Activated effector memory CD4-positive, alpha-beta T cell treated with anti-CD3 and anti-CD28 coated beads, Interleukin-2, amount 50 U/mL, for 16 hours (primary cell): ENCODE measurements at places on chromosomes 5 and 9.

DNA sequence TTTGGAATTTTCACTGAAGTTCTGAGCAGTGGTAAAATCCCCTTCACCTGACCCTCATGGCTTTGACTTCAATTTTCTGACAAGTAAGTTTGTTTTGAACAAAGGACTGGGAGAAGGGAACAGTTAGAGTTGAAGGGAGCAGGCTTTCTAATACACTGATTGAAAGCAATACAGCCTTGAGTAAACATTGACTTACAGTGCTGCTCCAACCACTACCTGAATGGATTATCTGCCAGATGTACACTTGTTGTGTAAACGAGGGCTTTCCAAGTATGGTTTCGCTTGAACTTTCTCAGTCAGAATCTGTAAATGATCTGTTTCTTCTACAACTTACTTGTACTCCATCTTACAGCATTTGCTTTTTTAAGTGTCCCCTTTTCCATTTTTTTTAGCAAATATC, 1414.9 kb upstream of the NUDT12 start:
- no peak for DNase-seq

DNA sequence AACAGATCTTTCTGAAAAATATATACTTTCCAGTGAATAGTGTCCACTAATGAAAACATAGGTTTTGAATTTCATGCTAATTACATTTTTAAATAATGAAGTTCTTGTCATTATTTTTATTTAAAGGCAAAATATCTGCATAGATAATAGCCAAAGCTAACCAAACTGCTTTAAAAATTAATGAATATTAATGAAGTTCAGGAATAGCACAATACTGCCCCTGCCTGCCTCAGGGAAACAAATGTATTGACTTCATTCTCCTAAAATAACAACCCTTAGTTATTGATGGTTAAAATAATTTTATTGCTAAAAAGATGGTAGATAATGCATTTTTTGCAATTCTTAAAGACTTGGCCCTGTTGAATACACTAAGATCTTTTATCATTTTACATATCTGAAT, 103.6 kb upstream of the SSBP2 start:
- DNase-seq = no peak

DNA sequence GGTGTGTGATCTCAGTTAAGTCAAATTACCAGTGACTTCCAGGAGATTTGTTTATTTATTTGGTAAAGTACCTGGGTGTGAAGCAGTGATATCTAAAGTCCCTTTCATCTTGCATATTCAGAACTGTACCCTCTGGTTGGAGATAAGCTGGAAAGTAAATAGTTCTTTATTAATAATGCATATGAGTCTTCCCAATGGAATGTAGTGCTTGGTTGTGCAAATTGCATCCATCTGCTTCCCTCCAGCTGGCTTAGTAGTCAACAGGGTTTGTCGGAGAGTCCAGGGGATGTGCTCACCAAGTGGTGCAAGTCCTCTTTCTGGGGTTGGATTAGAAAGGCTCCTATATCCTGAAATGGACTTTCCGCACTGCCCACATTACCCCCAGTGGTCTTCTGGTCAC, 42.0 kb downstream of the TRPM3 start:
- DNase-seq = no peak

DNA sequence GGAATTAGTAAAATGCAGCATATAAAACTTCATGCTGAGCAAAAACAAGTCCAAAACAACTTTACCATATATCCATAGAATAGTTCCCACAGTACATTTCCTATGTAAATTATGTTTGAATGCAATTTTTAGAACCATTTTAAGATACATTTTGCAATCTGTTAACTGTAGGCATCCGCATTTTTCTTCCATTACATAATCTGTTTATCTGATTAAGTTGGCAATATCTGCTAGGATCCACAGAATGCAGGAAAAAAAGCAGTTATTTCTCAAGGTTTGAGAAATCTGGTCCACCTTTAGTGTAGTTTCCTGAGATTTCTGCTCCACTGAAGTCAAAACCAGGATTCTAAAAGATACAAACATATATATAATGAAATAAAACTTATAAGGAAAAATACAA, 6.2 kb downstream of the NUDCD2 start:
- DNase-seq = no peak

GRCh38 chr5:132556153-132556762, 519 bp upstream of the RAD50 start:
- no peak for DNase-seq

GRCh38 chr5:110865400-110866094, 126.7 kb downstream of the SLC25A46 start:
- DNase-seq = no peak

DNA sequence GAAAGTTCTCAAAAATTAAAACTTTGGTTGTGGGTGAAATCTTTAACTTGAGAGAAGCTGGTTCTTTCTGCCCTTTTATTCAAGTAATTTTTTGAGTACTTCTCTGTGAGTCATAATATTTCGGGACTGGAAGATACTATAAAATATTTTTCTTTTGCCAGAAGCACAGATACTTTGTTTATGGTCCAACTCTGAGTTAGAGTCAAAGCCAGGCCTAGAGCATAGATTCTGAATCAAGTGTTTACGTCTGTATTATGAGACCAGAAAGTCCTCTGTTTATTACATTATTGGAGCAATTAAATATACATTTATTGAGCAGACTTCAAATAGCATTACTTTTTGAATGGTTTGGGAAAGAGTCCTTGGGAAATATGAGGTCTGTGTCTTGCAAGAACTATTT, 187.9 kb downstream of the FER start:
- DNase-seq = no peak

DNA sequence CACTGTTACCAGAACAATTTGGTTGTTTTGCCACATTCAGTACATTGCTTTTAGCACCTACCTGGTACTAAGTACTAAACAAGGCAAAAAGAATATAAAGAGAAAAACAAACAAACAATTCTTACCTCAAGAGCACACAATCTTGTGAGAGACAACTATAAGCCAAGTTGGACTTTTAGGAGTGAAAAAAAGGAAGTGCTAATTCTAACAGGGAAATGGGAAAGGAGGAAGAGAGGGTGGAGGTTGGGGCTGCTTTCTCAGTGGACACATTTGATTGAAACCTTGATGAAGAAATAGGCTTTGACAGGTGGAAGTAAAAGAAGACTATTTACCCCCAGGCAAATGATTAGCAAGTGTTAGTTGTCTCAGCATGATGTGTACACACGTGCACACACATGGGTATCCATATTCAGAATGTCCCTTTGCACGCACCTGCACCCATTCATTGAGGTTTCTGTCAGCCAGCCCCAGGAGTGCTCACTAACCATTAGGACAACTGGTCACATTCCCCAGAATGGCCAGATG, 302.6 kb downstream of the ACTL7B start:
- no peak for DNase-seq

- no peak for DNase-seq
Measured at GRCh38 chr5:59587489-59588337, 305.8 kb downstream of the PDE4D start.
